Endothelial cell (in vitro differentiated cells): ENCODE measurements at places on chromosomes 12 and 14. TPM values are rescaled to one million over a fixed set of nuclear protein-coding genes. Genes with fewer than 3 reads are reported as not detected.

KERA gene
- total RNA-seq: not detected

ANKRD33 gene
- total RNA-seq: 0.31 TPM

GZMB gene
- not detected for total RNA-seq

TMTC1 gene
- 0.95 TPM for total RNA-seq

FOXA1 gene
- 5.2 TPM for total RNA-seq

TRHDE gene
- 0.54 TPM for total RNA-seq

ASPG gene
- 1.2 TPM for total RNA-seq

CLEC2A gene
- total RNA-seq: not detected

CELA1 gene
- not detected for total RNA-seq

C12orf56 gene
- total RNA-seq: 0.62 TPM

ADAM21 gene
- not detected for total RNA-seq

AHNAK2 gene
- 26.9 TPM for total RNA-seq

KITLG gene
- total RNA-seq: 28.3 TPM

PPM1H gene
- total RNA-seq: 71.8 TPM

SPTB gene
- 0.08 TPM for total RNA-seq

ZFHX2 gene
- 12.7 TPM for total RNA-seq

TOMM20L gene
- not detected for total RNA-seq

CABP1 gene
- not detected for total RNA-seq

BORCS5 gene
- total RNA-seq: 10.4 TPM

ANKS1B gene
- 2.6 TPM for total RNA-seq

SVOP gene
- total RNA-seq: 0.15 TPM

GDF3 gene
- total RNA-seq: 77.7 TPM

TPH2 gene
- total RNA-seq: 0.10 TPM

EFS gene
- 17.8 TPM for total RNA-seq

LTB4R gene
- 9.5 TPM for total RNA-seq

UBE3B gene
- 44.3 TPM for total RNA-seq

P2RX2 gene
- not detected for total RNA-seq

PPFIA2 gene
- total RNA-seq: not detected

RPGRIP1 gene
- 1.5 TPM for total RNA-seq

HAL gene
- 1.1 TPM for total RNA-seq

KRT73 gene
- 0.77 TPM for total RNA-seq

FOXG1 gene
- total RNA-seq: 1.8 TPM

LRP10 gene
- total RNA-seq: 105 TPM

SOAT2 gene
- total RNA-seq: not detected

PRB3 gene
- not detected for total RNA-seq

CLEC1B gene
- total RNA-seq: not detected

SNW1 gene
- total RNA-seq: 71.2 TPM

CMTM5 gene
- 0.26 TPM for total RNA-seq

CCDC60 gene
- total RNA-seq: 1.9 TPM

DNAJC22 gene
- 1.8 TPM for total RNA-seq

ESRRB gene
- total RNA-seq: 0.08 TPM

LALBA gene
- not detected for total RNA-seq

SLC5A8 gene
- total RNA-seq: not detected

HCAR3 gene
- not detected for total RNA-seq

SLC38A4 gene
- total RNA-seq: not detected

LRRC10 gene
- not detected for total RNA-seq
